ENCODE measurements at places on chromosomes 12 and 14.

DNA sequence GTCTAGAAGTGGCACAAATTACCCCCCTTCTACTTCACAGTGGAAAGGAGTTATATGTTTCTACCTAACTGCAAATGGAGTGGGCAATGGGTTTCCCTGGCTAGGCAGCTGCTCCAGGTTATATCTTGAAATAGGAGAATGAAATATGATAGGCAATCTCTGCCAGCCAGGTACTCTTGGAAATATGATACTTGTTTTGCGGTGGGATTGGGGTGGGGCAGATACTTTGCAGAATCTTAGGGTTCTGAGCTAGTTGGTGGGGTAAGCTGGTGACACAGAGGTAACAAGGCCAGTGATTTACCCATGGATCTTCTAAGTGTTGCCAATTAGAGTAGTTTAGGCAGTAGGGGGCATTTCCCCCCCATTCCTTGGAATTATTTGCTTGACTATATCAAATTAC is 140.1 kb downstream of the ATP23 start:
- no peak for DNase-seq

DNA sequence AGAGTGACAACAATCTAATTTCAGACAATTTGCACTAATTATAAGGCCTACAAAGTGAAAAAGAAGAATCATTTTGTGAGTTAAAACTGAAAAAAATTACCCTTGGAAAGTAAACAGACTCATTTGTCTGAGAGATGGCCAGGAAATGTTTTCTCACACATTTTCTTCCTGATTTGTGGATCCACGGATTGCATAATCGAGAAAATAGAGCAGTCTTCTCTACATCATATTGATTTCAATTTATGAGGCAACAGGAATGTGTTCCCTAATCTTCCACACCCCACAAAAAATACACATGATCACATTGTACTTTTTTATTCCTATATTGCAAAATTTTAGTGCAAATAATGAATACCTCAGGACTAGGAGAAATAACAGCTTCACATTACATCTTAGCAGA is 160.8 kb downstream of the CCER1 start:
- DNase-seq = no peak

GRCh38 chr14:105187935-105188524 is 6.9 kb upstream of the NUDT14 start:
- no peak for DNase-seq

DNA sequence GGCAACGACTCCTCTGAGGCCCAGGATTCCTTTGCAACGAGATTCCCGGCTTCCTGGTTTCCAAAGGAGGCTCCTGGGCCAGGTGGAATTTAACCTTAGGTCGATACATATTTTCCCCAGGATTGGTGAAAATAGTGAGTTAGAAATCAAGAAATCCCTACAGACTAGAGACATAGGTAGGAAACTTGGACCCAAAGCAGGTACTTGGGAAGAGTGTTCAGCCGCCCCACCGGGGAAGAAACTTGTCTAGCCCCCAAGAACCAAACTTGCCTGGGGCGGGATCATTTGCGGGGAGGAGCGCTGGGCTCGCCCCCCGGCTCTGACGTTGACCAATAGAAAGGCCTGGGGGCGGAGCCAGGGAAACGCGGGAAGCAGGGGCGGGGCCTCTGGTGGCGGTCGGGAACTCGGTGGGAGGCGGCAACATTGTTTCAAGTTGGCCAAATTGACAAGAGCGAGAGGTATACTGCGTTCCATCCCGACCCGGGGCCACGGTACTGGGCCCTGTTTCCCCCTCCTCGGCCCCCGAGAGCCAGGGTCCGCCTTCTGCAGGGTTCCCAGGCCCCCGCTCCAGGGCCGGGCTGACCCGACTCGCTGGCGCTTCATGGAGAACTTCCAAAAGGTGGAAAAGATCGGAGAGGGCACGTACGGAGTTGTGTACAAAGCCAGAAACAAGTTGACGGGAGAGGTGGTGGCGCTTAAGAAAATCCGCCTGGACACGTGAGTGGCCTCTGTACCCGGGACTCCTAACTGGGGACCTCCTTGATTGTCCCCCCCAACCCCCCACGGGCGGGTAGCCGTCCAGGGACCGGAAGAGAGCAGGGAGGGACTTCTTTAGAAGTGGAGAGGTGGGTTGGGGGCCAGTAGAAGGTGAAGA is at the start of gene CDK2:
Gene CDK2, plus strand, starts transcription at position 423 of the 874 bp plus-strand sequence. Its CDS starts 179 bp downstream, at position 602.
- peak; percentile 89 for DNase-seq
